ENCODE measurements at places on chromosomes 1 and 21. TPM values are rescaled to one million over a fixed set of nuclear protein-coding genes. Genes with fewer than 3 reads are reported as not detected.

Gene PIGP
- 3.8 TPM for total RNA-seq

Gene IL20
- not detected for total RNA-seq

Gene RPE65
- total RNA-seq: 0.31 TPM

Gene B3GALT2
- 105 TPM for total RNA-seq

Gene ADAMTS4
- 0.31 TPM for total RNA-seq

Gene TMCC2
- total RNA-seq: 46.3 TPM

Gene KCNE2
- total RNA-seq: not detected

Gene CR1L
- not detected for total RNA-seq

Gene SPATC1L
- total RNA-seq: 10.3 TPM

Gene RIPK4
- under 0.01 TPM for total RNA-seq

Gene PRDM16
- 20.7 TPM for total RNA-seq

Gene AGT
- total RNA-seq: 5.3 TPM

Gene KRTAP13-2
- not detected for total RNA-seq

Gene KRTAP10-12
- total RNA-seq: not detected

Gene SRP9
- 262 TPM for total RNA-seq

Gene PRELP
- total RNA-seq: under 0.01 TPM

Gene NVL
- 74.2 TPM for total RNA-seq

Gene ZC3H12A
- 0.31 TPM for total RNA-seq

Gene ZNF593OS
- not detected for total RNA-seq

All from parietal lobe (tissue), 2 donors.